ENCODE measurements at places on chromosomes 6 and 20.

- DNase-seq: no peak
These were observed 57.5 kb upstream of the IL20RA start for GRCh38 chr6:137102050-137102848.

DNA sequence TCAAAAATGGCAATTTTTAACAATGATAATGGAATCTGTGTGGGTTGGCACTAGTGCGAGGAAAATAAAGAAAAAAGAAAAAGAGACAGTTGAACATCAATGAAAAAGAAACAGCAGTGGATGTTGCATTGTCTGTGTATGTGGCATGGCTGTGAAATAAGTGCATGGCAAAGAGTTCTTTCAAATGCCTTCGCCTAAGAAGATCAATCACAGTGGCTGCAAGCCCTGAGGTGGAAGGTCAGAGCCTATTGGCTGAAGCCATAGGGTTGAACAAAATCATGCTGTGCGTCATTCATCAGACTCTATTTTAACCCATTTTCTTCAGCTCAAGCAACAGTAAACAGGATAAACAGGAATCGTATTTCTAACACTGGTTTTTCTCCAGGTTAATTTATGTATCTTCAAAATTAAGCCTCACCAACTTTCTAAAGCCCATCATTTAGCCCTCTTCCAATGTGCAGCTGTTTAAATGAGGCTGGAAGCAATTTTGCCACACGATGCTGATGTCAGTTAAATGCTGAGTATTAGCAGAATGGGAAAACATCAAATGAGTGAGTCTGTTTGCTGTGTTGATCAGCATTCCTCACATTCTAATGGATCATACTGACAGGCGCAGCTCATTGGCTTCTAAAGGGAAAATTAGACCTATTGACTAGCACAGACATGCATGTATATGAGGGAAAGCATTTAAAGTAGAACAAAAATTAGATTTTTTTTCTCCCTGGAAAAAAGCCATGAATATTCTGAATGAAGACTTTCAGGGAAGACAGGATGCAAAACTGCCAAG, 955.9 kb upstream of the EYS start:
- DNase-seq: no peak

GRCh38 chr20:50909413-50909812, 21.8 kb downstream of the ADNP start:
- no peak for DNase-seq

- DNase-seq: no peak
These were observed 17.0 kb downstream of the GSS start for GRCh38 chr20:34938466-34939163.

GRCh38 chr6:45648262-45648620, 270.5 kb upstream of the SUPT3H start:
- no peak for DNase-seq

- no peak for DNase-seq
These were observed 192.8 kb upstream of the PHACTR1 start for GRCh38 chr6:12523726-12524125.

DNA sequence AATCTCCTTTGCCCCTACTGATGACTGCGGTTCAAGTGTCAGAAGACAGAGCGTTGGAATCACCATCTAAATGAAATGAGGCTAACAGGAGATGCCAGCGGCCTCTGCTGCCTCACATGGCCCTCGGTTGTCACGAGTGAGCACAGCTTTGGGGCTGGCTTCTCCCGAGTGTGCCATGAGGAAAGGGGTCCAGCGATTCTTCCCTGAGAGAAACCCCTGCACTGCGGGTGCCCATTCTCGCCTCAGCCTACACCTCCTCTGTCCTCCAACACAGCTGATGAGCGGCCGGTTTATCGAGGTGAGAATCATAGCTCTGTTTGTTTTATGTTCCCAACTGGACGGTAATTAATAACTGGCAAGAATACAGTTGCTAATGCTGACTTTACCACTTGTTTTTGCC, 144.7 kb upstream of the RPS6KA2 start:
- DNase-seq: no peak

- no peak for DNase-seq
These were observed 89.7 kb downstream of the ATXN1 start for GRCh38 chr6:16671302-16672289.

- no peak for DNase-seq
These were observed 16.2 kb upstream of the SLC22A16 start for GRCh38 chr6:110492584-110492983.

- no peak for DNase-seq
These were observed 33.9 kb downstream of the KCNK17 start for GRCh38 chr6:39280247-39280731.

GRCh38 chr6:156992020-156992804, 215.0 kb downstream of the ARID1B start:
- no peak for DNase-seq

DNA sequence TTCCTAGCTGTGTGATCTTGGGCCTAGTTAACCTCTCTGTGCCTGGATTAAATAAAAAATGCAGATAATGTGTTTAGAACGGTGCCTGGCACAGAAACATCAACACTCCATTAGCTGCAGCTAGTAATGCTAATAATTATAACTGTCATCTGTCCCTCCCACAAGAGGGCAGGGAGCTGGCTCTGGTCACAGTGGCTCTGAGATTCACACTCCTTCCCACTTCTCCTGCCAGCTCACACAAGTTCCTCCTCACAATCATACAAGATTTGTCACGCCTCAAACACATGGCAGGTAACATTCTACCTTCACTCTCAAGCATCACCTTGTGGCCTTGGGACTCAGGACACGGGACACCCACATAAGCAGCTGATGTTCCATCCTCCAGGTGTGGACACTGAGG, 2.4 kb downstream of the ADA start:
- no peak for DNase-seq

DNA sequence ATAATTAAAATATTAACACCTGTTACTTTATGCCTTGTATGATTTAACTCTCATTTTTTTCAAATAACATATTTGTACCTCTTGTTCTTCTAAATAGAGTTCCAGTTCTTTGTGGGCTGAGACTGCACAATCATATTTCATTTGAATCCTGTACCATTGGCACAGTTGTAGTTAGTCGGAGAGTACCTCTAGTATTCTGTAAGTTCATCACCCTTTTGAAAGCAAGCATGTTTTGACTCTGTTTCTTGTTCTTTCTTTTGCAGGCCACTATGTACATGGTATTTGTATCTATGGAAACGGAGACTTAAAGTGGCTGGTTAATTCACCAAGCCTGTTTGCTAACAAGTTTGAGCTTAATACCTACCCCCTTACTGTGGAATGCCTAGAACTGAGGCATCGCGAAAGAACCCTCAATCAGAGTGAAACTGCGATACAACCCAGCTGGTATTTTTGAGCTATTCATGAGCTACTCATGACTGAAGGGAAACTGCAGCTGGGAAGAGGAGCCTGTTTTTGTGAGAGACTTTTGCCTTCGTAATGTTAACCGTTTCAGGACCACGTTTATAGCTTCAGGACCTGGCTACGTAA, 68.2 kb downstream of the C6orf52 start:
- no peak for DNase-seq

GRCh38 chr6:44646355-44646754, 258.8 kb downstream of the CDC5L start:
- no peak for DNase-seq

DNA sequence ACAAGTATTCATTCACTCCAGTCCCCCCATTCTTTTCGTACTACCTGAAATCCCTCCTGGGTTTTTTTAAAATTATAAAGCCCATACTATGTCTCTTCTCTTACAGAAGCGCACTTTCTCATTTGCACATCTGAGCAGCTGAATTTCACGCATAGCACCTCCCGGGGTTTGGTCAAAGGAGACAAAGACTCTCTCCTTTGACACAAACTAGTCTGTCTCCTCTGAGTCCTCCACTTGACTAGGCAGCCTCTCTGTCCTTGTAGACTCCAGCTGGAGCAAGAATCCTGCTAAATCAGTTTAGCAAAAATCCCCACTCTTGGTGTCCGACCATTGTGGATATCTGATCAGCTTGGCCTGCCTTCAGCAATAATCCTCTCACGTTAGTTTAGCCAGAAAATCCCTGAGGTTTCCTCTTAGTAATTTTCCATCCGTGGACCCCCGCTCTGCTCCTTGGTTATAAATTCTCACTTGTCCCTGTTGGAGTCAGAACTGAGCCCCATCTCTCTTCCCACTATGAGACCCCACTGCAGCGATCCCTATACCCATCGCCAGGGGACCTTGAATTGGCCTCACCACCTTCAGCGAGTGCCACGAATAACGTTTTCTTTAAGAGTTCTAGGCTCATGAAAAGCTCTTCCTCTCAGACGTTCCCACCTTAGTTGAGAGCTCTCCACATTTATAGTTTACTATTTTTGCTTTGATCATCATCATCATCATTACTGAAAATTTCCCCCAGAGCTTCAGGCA, 29.0 kb downstream of the PDYN start:
- no peak for DNase-seq

- DNase-seq: no peak
These were observed 98.7 kb downstream of the TRERF1 start for GRCh38 chr6:42352856-42353564.

DNA sequence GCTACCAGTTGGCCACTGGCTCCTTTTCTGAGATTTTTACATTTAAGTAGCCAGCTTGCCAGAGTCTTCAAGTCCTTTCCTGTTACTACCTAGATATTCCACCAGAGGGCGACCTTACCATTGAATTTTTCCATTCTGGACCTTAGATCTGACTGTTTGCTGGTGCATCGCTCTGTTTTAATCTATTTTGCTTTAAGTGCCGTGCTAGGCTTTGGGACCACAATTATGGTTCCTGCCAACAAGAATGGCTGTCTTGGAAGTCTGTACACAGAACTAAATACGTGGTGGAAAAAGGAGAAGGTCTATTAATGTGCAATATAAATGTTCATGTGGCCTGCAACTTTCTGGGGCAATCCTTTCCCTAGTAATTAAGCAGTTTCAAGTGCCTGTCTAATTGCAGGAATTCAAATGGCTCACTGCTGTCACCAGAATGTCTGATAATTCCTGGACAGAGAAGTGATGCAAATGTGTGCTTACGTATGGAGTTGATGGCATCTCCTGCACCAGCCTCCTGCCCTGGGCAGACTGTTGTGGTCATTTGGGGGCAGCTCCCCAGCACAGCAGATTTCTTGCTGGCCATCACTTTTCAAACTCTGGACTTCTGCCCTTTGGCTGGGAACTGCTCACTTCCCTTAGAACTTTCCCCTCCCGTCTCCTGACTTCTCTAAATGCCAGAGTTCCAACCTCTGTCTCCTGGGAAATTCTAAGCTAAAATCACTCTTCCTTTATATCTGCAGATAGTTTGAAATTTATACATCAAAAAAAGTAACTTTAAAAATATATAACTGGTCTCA, 5.6 kb upstream of the HLA-DOA start:
- no peak for DNase-seq

- DNase-seq: no peak
These were observed 6.2 kb downstream of the RNF217 start for GRCh38 chr6:124968401-124968800.

- no peak for DNase-seq
These were observed 113.1 kb downstream of the FOXA2 start for GRCh38 chr20:22471156-22471836.

DNA sequence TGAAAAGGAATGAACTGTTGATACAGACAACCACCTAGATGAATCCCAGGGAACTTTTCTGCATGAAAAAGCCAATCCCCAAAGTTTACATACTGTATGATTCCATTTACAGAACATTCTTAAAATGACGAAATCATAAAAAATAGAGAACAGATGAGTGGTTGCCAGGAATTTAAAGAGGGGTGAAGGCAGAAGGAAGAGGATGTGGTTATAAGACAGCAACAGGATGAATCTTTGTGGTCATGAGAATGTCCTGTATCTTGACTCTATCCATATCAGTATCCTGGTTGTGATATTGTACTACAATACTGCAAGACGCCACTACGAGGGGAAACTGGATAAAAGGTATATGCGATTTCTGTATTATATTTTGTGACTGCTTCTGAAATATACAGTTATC, 70.1 kb upstream of the EMILIN3 start:
- DNase-seq: no peak

DNA sequence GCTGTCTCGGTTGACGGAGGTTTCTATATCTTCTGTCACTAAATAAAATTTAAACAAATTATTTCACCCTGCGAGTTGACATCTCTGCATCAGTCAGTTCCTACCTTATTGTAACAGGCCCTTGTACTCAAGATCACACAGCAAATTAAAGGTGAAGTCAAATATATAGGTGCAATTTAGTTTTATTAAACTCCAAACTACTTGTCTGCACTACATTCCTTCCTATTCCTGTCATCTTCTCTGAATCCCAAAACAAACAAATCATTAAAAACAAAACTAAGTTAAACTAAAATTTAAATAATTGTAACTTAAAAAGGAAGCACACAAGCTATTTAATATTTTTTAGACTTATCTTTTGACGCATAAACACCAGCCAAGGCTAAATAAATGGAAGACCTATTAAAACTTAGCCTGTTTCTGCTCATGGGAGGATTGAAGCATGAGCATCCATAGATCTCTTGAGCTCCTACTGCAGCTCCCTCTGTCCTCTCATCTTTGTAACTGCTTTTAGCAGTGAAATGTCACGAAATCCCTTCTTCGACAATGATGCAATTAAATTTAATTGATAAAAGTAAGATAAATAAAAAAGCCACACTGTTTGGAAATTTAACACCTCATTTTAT, 1152.3 kb upstream of the GJE1 start:
- DNase-seq: no peak

GRCh38 chr6:75091467-75092190, 114.2 kb downstream of the COL12A1 start:
- no peak for DNase-seq

DNA sequence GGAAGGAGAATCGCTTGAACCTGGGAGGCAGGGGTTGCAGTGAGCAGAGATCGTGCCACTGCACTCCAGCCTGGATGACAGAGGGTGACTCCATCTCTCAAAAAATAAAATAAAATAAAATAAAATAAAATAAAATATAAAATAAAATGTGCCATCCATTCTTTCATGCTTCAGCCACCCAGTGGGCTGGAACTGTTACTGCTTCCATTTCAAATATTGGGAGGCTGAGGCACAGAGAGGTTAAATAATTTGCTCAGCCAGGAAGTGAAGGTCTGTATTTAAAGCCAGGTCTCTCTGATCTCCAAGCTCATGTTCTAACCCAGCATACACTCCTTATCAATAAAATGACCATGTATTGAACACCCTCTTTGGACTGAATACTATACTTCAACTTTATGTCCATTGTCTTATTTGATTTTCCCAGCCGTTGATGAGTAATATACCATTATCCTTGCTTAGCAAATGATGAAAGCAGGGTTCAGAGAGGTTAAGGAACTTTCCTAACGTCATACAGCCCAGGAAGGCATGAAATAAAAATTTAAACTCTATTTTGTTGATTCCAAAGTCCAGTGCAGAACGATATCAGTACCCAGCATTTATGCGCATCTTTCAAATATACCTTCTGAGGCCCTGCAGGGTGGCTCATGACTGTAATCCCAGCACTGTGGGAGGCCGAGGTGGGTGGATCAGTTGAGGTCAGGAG, 25.8 kb upstream of the SLC9A8 start:
- no peak for DNase-seq

- no peak for DNase-seq
These were observed 61.2 kb downstream of the RPP40 start for GRCh38 chr6:4942673-4943009.

DNA sequence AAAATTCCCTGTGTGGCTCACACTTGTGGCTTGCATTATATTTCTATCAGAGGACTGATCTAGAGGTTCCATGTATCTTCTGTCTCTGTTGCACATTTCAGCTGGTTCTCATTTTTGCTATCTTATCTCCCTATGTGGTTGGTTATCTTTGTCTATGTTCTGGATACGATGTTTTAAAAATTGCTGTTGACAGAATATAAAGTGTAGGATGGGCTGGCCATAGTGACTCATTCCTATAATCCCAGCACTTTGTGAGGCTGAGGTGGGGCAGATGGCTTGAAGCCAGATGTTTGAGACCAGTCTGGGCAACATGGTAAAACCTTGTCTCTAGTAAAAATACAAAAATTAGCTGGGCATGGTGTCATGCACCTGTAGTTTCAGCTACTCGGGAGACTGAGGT, 9.9 kb upstream of the ULBP3 start:
- DNase-seq: no peak

Measured in cerebellar nuclear complex (tissue), 1 donor.